ENCODE measurements at places on chromosomes 5 and 9. TPM values are rescaled to one million over a fixed set of nuclear protein-coding genes. Genes with fewer than 3 reads are reported as not detected.
A peak's percentile ranks its signal among the peaks of the same experiment; 100 is the strongest.

The ANKRD55 gene
- total RNA-seq: 6.1 TPM

The SAXO1 gene
- 25.8 TPM for total RNA-seq

DNA sequence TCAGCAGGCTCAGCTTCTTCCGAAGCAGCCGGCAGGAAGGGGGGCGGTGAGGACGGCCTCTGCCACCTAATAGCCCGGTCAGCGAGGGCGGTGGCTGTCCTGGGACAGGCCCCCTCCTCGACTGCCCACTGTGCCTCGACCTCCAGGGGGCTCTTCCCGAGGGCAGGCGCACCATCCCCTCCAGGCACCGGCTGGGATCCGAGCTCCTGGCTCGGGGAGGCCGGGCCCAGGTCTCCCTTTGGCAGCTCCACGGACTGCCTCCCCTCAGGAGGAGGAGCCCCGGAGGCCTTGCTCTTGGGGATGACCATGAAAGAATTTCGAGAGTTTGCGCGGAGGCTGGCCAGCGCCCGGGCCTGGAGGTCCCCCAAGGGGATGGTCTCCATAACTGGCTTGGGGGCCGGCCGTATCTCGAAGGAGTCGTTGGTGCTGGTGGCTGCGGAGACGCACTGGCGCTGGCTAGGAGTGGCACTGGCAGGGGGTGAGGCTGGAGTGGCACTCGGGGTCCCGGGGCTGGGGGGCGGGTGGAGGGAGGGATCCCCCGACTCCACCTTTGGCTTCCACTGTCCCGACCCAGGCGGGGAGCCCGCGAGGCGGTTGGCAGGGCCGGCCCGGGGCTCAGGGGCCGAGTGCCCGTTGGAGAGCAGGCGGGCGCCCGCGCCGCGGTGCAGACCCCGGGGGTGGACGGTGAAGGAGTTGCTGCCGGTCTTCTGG, 975 bp downstream of the TPRN start:
- DNase-seq: no peak
- no peak overlapping the region for H3K27ac ChIP-seq
- H3K27me3 ChIP-seq: no peaks in the 10 kb centered on the region
- peaks cover 46% of the 10 kb centered on the region for H3K4me1 ChIP-seq
- no peak overlapping the region for H3K4me3 ChIP-seq

DNA sequence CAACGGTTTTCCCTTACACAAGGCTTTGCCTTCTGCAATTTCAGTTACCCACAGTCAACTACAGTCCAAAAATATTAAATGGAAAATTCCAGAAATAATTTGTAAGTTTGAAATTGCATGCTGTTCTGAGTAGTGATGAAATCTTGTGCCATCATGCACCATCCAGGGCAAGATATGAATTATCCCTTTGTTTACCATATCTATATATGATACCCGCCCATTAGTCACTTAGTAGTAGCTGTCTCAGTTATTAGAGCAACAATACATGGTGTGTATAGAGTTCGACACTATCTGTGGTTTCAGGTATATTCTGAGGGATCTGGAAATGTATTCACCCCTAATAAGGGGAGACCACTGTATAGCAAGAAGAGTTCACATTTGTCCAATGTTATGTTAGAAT, 29.4 kb downstream of the ERBIN start:
- H3K4me1 ChIP-seq: no peaks in the 10 kb centered on the region
- H3K27ac ChIP-seq: no peak overlapping the region
- H3K36me3 ChIP-seq: no peaks in the 10 kb centered on the region
- no peaks in the 10 kb centered on the region for H3K27me3 ChIP-seq
- no peak for DNase-seq

The TNPO1 gene
- total RNA-seq: 132 TPM

- H3K27me3 ChIP-seq: no peaks in the 10 kb centered on the region
- H3K4me1 ChIP-seq: peaks cover 14% of the 10 kb centered on the region
- H3K27ac ChIP-seq: peak overlapping the region; percentile 90
- H3K36me3 ChIP-seq: no peaks in the 10 kb centered on the region
- peak; percentile 41 for DNase-seq
- peak overlapping the region; percentile 87 for H3K4me3 ChIP-seq
Measured at GRCh38 chr9:35490155-35490909, 421 bp downstream of the RUSC2 start.
